Activated CD4-positive, CD25-positive, alpha-beta regulatory T cell treated with anti-CD3 and anti-CD28 coated beads, Interleukin-2, amount 50 U/mL, for 24 hours (primary cell): ENCODE measurements at places on chromosomes 1 and 21.

GRCh38 chr1:203567596-203567995, 59.0 kb upstream of the ATP2B4 start:
- no peak for ATAC-seq

DNA sequence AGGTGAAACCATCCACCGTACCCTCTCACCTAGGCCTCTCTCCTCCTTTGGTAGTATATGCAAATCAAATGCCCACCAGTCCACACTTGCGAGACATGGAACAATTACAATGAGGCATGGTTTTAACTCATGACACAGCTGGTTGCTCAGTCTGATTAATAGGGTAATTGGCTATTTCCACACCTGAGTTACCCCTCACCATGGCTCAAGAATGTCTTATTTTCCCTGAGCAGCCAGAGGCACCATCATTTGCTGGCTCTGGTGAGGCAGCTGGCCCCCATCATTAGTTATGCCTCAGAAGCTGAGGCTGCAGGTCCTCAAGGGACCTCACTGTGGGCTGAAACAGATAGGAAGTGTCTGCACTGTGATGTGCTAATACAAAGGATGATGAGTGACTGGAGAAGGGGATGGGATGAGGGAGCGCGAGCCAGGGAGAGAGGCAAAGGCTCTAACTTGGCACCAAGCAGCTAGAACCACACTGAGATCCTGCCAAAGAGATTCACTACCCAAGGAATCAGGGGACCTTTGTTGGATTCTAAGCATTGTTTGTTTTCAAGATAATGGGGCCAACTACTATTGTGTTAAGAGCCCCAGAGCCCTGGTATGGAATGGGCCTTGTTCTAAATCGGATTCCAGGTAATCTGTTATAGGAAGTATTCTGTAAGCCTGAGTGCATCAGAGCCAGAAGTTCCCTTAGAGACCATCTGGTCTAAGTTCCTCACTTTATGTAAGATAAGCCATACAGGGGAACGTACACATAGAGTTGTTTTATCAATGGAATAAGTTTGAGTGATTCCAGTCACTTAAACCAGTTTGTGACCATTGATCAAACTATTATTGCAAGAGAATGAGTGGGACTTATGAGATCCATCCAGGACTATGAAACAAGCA, 80.0 kb upstream of the CNTN2 start:
- ATAC-seq: peak; percentile 25

GRCh38 chr1:115980998-115981993, 5.0 kb downstream of the SLC22A15 start:
- no peak for ATAC-seq

GRCh38 chr1:81802707-81803430, 2.1 kb downstream of the ADGRL2 start:
- peak; percentile 13 for ATAC-seq

- no peak for ATAC-seq
These were observed 5.0 kb downstream of the ALPL start for GRCh38 chr1:21514245-21514644.

GRCh38 chr1:196563768-196564167, 44.5 kb downstream of the KCNT2 start:
- ATAC-seq: no peak

DNA sequence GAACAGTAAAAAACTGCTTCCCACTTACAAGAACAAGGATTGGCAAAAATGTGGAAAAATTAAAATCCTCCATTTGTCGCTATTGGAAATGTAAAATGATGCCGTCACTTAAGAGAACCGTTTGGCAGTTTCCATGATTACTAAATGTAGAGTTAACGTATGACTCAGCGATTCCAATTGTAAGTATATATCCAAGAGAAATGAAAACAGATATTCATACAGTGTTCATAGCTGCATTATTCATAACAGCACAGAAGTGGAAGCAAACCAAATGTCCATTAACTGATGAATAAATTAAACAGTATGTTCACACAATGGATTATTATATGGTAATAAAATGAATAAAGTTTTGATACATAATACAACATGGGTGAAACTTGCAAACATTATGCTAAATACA, 971.0 kb downstream of the AMY1C start:
- ATAC-seq: no peak

DNA sequence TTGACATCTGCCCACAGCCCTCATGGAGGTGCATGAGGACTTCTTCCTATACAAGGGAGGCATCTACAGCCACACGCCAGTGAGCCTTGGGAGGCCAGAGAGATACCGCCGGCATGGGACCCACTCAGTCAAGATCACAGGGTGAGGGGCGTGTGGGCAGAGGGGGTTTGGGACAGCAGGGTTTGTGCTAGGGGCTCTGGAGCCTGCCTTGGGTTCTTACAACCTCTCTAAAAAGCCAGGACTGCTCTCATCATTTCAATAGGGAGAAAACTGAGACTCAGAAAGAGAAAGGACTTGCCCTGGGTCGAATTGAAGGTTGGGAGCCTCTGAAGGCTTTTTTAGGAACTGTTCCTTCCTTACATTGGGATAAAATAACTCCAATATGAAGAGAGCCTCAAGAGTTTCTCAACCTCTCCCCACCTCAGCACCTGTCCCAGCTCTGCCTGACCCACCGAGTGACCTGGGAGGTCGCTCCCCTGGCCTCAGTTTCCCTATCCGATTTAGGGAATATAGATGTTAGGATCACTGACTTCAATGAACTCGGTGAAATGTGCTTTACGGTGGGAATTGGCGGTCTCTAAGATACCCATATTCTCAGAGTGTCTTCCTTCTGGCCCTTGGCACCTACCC, 9.5 kb downstream of the TINAGL1 start:
- ATAC-seq: no peak

- ATAC-seq: no peak
These were observed 1.2 kb downstream of the CAMSAP2 start for GRCh38 chr1:200739702-200740570.

DNA sequence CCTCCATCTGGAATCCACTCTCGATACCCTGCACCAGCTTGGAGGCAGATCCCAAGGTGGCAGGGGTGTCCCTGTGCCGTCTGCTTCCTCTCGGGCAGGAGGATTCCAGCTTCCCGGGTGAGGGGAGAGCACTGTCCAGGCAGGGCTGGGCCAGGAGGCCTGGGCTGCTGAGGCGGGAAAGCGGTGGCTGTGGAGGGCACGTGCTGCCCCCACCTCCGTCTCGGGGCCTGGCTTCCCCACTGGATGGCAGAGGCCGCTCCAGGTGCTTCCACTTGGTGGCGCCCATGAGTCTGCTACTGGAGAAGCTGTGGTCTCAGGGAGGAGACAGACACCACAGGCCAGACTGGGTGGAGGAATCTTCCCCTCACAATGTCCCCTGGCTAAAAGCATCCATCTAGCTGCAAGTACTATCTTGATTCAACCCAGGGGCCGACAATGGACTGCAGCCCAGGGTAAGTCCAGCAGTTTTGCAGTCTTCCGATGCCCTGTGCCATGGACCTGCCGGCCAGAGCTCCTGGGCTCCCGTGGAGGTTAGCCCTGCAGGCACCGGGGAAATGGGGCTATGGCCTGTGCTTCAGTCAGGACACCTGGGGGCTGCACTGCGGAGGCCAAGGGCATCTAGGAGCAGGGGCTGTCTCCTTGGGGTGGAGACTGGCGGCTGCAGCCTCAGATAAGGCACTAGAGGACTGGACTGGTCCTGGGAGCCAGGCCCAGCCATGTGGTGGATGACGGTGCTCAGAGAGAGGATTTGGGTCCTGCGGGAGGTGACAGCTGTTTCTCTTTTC, 41.3 kb upstream of the EIF4G3 start:
- ATAC-seq: peak; percentile 20

DNA sequence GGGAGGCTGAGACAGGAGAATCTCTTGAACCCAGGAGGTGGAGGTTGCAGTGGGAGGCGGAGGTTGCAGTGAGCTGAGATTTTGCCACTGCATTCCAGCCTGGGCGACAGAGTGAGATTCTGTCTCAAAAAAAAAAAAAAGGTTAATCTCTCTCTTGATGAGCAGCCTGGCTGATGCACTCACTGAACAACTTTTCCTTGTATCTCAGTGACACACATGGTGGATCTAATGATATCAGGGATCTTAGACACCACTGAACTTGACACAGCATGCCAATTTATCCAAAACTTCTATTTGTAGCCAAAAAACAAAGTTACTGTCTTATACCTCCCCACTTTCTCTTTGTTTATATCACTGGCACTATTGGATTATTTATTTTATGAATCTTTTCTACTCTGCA, 16.2 kb downstream of the RHBDL2 start:
- no peak for ATAC-seq

- ATAC-seq: no peak
These were observed 18.5 kb downstream of the FAM89A start for GRCh38 chr1:231021540-231022031.

DNA sequence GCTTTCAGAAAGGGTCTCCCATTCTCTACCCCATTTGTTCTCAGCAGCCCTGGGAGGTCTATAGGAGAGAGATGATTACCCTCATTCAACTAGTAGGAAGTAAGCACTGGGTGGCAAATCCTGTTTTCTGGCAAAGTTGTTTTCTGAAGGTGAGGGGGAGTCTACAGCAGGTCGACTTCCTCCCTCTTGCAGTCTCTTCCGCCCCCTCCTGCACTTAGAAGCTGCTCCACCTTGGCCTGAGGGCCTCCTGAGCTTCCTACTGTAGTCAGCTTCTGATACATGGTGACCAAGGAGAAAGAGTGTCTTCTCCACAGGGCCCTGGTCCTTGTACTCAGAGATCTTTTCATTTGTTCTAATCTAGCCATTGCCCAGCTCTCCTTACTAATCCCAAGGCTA, 93.1 kb downstream of the RGL1 start:
- no peak for ATAC-seq

DNA sequence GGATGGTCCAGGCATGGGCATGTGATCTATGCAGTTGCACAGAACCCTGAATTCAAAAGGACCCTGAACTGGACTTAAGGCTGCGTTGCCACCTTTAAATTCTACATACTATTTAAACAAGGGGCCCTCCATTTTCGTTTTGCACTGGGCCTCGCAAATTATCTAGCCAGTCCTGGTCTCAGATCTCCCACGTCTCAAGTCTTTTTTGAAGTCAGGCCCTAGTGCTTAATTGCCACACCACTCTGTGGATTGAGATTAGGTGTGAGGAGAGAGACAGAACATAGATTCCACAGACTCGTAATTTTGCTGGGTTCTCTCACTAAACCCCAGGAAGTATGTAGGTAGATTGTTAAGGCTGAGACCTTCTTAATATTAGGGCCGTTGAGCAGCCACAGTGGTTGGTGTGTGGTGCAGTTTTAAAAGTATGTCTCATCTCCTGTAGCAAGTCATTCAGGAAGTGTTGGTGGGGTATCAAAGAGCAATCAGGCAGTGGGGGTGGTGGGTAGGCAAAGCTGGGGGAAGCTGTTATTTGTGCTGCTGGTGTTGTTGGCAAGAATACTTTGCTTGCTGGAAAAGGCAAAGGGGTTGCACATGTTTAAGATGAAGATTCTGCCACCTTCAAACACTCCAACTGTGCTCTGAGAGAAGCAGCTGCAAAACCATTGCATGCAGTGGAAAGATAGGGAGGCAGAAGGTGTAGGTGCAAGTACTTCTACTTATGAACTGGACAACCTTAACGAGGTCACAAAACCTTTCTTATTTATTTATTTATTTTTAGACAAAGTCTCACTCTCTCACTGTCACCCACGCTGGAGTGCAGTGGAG, 11.2 kb downstream of the CD84 start:
- ATAC-seq: peak; percentile 97

GRCh38 chr1:172254521-172255222, 165.8 kb upstream of the C1orf105 start:
- peak; percentile 51 for ATAC-seq

DNA sequence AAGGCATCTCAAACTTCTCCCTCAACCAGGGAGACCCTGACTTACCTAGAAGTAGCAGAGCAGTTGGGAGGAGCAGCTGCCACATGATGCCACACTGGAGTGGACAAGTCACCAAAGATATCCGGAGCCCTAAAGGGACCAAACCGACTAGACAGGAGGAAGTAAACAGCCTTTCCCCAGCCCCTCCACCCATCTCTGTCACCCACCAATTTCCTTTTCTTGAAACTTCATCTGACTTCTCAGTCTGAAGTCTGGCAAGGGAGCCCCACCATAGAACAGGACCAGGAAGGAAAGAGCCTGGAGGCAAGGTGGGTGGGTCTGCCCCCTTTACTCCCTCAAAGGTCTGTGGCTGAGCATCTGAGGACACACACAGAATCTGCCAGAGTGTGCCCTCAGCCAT, at the start of gene FCGR3A:
Gene FCGR3A, minus strand, starts transcription at position 167 of the 400 bp plus-strand sequence. Its CDS starts 82 bp downstream, at position 85.
- no peak for ATAC-seq

DNA sequence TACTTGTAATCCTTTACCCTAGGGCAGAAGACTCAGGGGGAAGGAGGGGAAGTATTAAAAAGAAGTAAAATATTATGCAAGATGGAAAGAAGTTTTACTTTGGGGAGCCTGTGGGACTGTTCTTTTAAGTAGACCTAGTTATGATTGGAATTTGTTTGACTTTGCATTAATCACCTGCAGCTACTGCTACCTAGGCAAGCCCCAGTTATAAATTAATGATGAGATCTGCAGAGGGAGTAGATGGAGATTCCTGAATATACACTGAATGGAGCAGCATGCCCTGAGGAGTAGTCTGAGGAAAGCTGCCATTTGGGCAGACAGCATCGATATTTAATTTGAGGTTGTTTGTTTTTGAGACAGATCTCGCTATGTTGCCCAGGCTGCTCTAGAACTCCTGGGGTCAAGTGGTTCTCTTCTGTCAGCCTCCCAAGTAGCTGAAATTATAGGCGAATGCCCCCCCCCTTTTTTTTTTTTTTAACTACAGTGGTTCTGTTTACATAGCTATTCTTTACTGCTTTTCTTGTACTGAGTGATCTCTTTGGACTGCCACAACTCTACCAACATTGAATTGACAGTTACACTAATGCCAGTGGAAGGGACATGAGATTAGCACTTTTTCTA, 81.4 kb upstream of the SERTAD4 start:
- no peak for ATAC-seq

GRCh38 chr1:221416723-221417122, 325.2 kb downstream of the DUSP10 start:
- ATAC-seq: no peak

DNA sequence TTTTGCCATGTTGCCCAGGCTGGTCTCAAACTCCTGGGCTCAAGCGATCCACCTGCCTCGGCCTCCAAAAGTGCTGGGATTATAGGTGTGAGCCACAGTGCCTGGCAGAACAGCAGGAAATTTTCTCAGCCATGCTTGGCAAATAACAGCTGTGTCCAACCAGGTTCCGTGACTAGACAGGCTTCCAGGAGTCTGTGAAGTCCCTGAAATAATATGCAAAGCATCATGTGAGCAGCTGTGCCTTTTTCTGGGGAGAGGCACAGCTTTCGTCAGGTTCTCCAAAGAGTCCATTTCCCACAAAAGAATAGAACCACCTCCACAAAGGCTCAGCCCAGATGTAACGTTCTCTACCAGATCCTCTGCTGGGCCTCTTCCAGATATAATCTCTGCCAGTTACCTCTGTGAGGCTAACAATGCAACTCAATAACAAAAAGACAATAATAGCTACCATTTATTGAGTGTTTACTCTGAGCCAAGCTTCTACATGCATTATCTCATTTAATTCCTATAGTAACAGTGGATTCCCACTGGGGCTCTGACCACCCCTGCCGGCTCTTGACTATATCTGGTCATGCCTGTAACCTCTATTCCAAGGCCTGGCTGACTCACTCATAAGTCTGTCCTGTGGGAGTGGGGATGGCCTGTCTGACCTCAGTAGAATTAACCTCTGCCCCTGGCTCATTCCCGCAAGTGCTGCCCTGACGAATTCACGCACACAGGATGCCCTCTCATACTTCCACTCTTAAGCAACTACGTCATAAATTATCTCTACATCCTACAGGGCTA, 4.0 kb upstream of the NKAIN1 start:
- no peak for ATAC-seq

GRCh38 chr1:179015396-179015795, 10.3 kb upstream of the FAM20B start:
- ATAC-seq: no peak
